MCF 10A (cell line): ENCODE measurements at places on chromosomes 6 and 20. TPM values are rescaled to one million over a fixed set of nuclear protein-coding genes. Genes with fewer than 3 reads are reported as not detected.
A peak's percentile ranks its signal among the peaks of the same experiment; 100 is the strongest.

The BTNL2 gene
- not detected in 2 replicates for total RNA-seq

The POM121L2 gene
- total RNA-seq, result not detected in 2 replicates

GRCh38 chr6:32613475-32613874 is 23.7 kb upstream of the HLA-DQA1 start:
- H3K27me3 ChIP-seq, result peaks cover 48% of the 10 kb centered on the region

DNA sequence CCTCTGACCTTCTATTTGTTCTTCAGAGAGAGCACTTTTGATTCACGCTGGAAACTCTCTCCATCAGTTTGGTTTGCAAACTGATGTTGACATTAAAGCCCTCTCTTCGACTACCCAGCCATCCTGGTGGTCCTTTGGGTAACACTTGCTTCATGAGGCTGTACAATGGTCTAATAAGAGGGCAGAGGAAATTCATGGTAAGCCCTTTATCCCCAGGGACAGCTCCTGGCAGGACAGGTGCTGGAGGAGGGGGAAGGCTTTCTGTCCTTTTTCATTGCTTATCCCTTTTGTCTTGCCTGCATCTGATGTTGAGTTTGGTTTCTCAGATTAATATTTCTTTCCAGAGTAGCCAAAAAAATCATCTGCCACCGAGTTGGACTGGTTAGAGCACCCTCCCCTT is 52.1 kb upstream of the CD93 start:
- DNase-seq, result no peak
- H3K36me3 ChIP-seq, result no peaks in the 10 kb centered on the region
- no peaks in the 10 kb centered on the region for H3K27me3 ChIP-seq
- H3K27ac ChIP-seq, result no peak overlapping the region
- H3K4me1 ChIP-seq, result peaks cover 50% of the 10 kb centered on the region

DNA sequence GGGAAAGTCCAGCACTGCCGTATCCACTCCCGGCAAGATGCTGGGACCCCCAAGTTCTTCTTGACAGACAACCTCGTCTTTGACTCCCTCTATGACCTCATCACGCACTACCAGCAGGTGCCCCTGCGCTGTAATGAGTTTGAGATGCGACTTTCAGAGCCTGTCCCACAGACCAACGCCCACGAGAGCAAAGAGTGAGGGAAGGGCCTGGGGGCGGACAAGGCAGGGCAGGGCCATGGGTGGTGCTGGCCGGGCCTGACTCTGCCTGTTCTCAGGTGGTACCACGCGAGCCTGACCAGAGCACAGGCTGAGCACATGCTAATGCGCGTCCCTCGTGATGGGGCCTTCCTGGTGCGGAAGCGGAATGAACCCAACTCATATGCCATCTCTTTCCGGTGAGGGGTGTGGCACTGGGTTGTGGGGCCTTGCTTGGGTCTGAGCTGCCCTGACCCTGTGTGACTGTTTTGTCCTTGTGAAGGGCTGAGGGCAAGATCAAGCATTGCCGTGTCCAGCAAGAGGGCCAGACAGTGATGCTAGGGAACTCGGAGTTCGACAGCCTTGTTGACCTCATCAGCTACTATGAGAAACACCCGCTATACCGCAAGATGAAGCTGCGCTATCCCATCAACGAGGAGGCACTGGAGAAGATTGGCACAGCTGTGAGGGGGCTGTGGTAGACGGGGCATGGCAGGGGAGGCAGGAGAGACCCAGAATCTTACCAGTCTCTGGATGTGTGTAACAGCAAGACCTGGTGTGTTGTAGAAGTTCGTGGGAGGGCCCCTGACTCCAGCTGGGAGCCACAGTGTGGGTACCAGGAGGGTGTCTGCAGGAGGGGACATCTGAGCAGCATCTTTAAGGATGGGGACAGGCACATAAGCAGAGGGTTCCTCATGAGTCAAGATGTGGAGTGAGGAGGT is 29.1 kb downstream of the PLCG1 start:
- H3K4me3 ChIP-seq, result no peak overlapping the region
- peak overlapping the region; percentile 6 for H3K27ac ChIP-seq
- no peak for DNase-seq
- no peaks in the 10 kb centered on the region for H3K27me3 ChIP-seq

GRCh38 chr6:53618219-53618618 is 47.3 kb downstream of the KLHL31 start:
- no peaks in the 10 kb centered on the region for H3K36me3 ChIP-seq
- H3K4me1 ChIP-seq, result peaks cover 50% of the 10 kb centered on the region
- no peak for DNase-seq
- peak overlapping the region; percentile 65 for H3K27ac ChIP-seq
- no peaks in the 10 kb centered on the region for H3K27me3 ChIP-seq

DNA sequence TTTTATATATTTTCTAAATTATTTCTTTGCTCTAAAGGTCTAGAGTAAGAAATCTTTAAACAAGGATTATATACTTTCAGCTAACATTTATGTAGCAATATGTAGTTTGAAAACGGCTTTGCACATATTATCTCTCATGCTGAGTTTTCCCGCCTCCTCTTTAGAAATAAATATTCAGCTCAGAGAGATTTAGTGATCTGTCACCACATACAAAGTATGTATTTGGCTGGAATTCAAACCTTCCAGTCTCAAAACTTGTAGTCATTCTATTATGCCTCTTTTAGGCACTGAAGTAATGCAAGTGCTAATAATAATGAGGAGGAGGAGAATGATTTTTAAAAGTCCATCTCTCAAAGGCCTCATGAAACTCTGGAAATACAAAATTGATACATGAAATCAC is 525.0 kb downstream of the GRIK2 start:
- H3K4me1 ChIP-seq, result no peaks in the 10 kb centered on the region
- no peak overlapping the region for H3K27ac ChIP-seq
- H3K4me3 ChIP-seq, result no peak overlapping the region
- DNase-seq, result no peak
- no peaks in the 10 kb centered on the region for H3K27me3 ChIP-seq
- H3K36me3 ChIP-seq, result no peaks in the 10 kb centered on the region

The EYA2 gene
- 0.12 TPM in 1 of 2 replicates, not detected in the other for total RNA-seq

GRCh38 chr6:111949546-111949945 is 76.3 kb upstream of the FYN start:
- H3K36me3 ChIP-seq, result no peaks in the 10 kb centered on the region
- H3K27me3 ChIP-seq, result no peaks in the 10 kb centered on the region
- DNase-seq, result no peak
- peaks cover 23% of the 10 kb centered on the region for H3K4me1 ChIP-seq

The HRH3 gene
- not detected in 2 replicates for total RNA-seq

- H3K27ac ChIP-seq, result no peak overlapping the region
- no peaks in the 10 kb centered on the region for H3K27me3 ChIP-seq
- H3K4me3 ChIP-seq, result no peak overlapping the region
- no peaks in the 10 kb centered on the region for H3K36me3 ChIP-seq
- DNase-seq, result no peak
- peaks cover 6% of the 10 kb centered on the region for H3K4me1 ChIP-seq
These were observed 216.0 kb downstream of the GJA1 start for GRCh38 chr6:121651420-121651819.

- peaks cover 88% of the 10 kb centered on the region for H3K36me3 ChIP-seq
- H3K27me3 ChIP-seq, result no peaks in the 10 kb centered on the region
- peaks cover 11% of the 10 kb centered on the region for H3K4me1 ChIP-seq
- DNase-seq, result no peak
These were observed 6.2 kb downstream of the DXO start for GRCh38 chr6:31965700-31966099.

- no peak for DNase-seq
- H3K4me1 ChIP-seq, result no peaks in the 10 kb centered on the region
- no peaks in the 10 kb centered on the region for H3K27me3 ChIP-seq
- H3K4me3 ChIP-seq, result no peak overlapping the region
- no peak overlapping the region for H3K27ac ChIP-seq
These were observed 76.3 kb downstream of the CDK19 start for GRCh38 chr6:110738899-110739365.

DNA sequence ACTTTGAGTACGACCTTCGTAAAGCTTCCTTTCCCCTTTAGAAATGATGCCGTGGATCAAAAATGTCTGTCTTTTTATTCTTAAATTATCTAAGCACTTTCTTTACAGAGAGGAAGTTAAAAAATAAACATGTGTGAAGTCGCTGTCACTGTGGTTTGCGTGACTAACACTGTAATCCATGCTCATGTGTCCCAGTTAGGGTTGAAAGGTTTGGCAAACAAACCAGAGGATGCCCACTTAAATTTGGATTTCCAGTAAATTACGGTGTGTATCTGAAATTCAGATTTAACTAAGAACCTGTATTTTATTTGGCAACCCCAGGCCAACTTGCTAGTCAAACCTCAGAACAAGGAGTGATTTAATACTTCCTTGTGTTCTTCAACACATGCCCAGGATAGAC is 21.1 kb downstream of the HLA-DRB1 start:
- H3K4me3 ChIP-seq, result no peak overlapping the region
- H3K4me1 ChIP-seq, result no peaks in the 10 kb centered on the region
- DNase-seq, result no peak
- H3K27me3 ChIP-seq, result peaks cover 19% of the 10 kb centered on the region

The ADGRF5 gene
- not detected in 2 replicates for total RNA-seq

- no peak overlapping the region for H3K4me3 ChIP-seq
- peaks cover 2% of the 10 kb centered on the region for H3K4me1 ChIP-seq
- no peaks in the 10 kb centered on the region for H3K36me3 ChIP-seq
- DNase-seq, result peak; percentile 61
These were observed 233.0 kb upstream of the PRND start for GRCh38 chr20:4488407-4489339.

DNA sequence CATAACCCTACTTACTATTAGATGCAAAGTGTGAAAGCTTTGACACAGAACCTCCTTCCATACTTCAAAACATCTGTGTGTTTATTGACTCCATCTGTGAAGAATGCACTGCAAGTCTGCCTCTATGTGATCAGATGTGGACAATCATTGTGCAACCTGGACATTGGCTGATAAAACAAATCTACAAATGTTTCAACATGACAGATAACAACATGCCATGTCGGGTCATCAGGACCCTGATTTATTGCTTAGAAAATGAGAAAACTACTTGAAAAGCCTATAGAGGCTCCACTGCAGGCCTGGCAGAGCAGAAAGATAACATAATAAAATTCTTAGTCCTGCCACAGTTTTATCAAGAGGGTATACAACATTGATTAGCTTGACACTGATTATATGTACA is 1286.4 kb downstream of the GRIK2 start:
- no peak overlapping the region for H3K4me3 ChIP-seq
- no peaks in the 10 kb centered on the region for H3K4me1 ChIP-seq
- no peak for DNase-seq
- H3K36me3 ChIP-seq, result no peaks in the 10 kb centered on the region
- H3K27ac ChIP-seq, result no peak overlapping the region
- no peaks in the 10 kb centered on the region for H3K27me3 ChIP-seq

DNA sequence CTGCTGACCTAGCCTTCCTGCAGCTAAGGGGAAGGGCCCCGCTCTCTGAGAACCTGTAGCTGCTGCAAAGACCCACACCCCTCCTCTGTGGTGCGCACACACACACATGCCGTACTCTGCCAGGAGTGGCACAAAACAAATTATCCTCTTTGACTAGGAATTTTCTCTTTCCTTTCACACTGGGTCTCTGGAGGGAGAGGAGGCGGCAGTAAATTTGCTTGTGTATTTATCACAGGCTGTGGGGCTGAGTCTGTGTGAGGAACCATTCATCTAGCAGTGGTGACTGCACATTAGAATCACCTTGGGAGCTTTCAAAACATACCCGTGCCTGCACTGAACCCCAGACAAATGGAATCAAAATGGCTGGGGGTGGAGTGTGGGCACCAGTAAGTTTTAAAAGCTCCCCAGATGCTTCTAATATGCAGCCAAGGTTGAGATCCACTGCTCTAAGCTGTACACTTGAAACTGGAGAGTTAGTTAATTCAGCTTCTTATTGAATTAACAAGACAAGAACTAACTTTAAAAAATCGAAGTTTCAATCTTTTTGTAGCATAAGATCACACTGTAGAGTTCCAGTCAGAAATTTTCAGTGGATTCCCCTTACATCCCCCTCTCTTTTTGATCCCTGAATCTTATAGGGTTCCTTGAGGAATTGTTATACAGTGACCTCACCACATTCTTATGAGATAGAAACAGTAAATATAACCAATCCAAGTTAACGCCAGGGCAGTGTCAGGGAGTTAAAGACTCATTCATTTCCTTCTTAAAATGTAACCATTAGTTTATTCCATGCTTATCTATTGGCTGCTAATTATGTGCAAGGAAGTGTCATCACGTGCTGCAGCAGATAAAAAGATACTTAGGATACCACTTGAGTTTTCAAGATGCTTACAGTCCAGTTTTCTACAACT is 29.8 kb upstream of the GMDS start:
- no peaks in the 10 kb centered on the region for H3K4me1 ChIP-seq
- no peak for DNase-seq
- H3K27me3 ChIP-seq, result no peaks in the 10 kb centered on the region
- no peak overlapping the region for H3K27ac ChIP-seq
- H3K36me3 ChIP-seq, result peaks cover 28% of the 10 kb centered on the region
- H3K4me3 ChIP-seq, result no peak overlapping the region

DNA sequence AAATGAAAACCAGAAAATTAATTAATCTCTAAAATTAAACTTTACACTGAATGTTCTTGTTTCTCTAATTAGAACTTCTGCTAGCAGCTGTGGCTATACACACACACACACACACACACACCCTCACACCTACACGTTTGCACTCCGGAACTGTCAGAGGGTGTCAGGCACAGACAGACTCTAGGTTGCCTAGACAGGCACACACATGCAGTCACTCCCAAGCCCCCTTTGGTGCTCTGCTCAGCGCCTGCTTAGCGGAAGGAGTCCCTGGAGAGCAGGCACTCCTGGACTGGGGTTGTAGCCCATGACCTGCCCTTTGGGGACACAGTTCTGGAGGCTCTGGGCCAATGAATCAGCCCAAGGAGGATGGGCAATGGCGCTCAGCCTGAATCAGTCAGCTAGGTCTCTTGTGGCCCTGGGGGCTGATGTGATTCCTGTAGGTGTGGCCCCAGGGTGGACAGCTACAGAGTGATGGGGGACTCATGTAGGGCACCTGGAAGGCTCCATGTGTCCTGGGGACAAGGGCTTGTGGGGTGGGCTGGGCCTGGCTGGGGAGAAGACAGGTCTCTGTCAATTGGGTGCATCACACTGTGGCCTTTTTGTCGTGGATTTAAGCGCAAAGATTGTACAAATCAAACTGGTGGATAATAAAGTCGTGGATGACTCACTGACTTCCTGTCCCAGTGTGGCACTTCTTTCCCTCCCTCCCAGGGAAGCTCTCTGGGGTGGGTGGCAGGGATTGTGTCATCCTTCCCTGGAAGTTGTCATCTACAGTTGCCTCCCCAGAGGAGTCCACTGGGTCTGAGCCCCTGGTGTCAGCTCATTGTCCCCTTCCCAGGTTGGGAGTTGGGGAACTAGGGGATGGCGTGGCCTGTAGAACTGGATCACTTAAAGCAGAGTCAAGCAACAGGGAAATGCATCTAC is 8.8 kb downstream of the TMEM151B start:
- no peaks in the 10 kb centered on the region for H3K4me1 ChIP-seq
- no peaks in the 10 kb centered on the region for H3K36me3 ChIP-seq
- H3K27ac ChIP-seq, result no peak overlapping the region
- H3K27me3 ChIP-seq, result peaks cover 48% of the 10 kb centered on the region
- no peak overlapping the region for H3K4me3 ChIP-seq
- DNase-seq, result peak; percentile 27

- no peaks in the 10 kb centered on the region for H3K4me1 ChIP-seq
- no peaks in the 10 kb centered on the region for H3K27me3 ChIP-seq
- no peak overlapping the region for H3K4me3 ChIP-seq
- H3K36me3 ChIP-seq, result no peaks in the 10 kb centered on the region
- DNase-seq, result peak; percentile 49
These were observed 12.9 kb upstream of the WFDC2 start for GRCh38 chr20:45456632-45457031.

- peaks cover 10% of the 10 kb centered on the region for H3K4me1 ChIP-seq
- peaks cover 5% of the 10 kb centered on the region for H3K36me3 ChIP-seq
- DNase-seq, result no peak
- H3K27me3 ChIP-seq, result no peaks in the 10 kb centered on the region
- H3K4me3 ChIP-seq, result peak overlapping the region; percentile 67
- H3K27ac ChIP-seq, result peak overlapping the region; percentile 76
These were observed 1.3 kb upstream of the CDYL start for GRCh38 chr6:4774715-4775493.

GRCh38 chr6:131377112-131377705 is 195.8 kb upstream of the ARG1 start:
- no peak overlapping the region for H3K27ac ChIP-seq
- no peaks in the 10 kb centered on the region for H3K36me3 ChIP-seq
- H3K4me1 ChIP-seq, result peaks cover 7% of the 10 kb centered on the region
